ENCODE measurements at places on chromosomes 3 and 15.
A peak's percentile ranks its signal among the peaks of the same experiment; 100 is the strongest.

DNA sequence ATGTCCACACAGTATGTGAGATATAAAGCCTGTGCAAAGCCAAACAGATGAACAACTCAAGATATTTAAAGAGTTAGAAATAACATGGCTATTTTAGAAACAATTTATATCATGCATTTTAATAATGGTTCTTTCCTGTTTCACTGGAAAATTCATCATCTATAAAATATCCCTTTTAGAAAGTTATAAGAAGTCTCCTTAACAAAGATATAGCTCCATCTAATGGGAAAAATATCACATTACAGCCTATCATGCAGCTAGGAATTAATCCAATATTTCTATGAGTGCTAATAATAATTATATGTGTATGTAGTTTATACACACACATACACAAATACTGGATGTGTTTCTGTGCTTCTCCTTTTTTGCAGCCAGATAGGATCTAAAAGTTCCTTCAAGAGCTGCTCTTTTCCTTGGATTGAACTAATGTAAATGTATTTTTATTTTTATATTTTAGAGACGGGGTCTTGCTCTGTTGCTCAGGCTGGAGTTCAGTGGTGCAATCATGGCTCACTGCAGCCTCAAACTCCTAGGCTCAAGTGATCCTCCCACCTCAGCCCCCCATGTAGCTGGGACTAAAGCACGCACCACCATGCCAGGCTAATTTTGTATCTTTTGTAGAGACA, 21.6 kb downstream of the RPL22L1 start:
- no peak for DNase-seq

GRCh38 chr15:101637516-101637915, 14.7 kb downstream of the TM2D3 start:
- no peak for DNase-seq

GRCh38 chr3:124207077-124207476, 215.2 kb upstream of the ROPN1 start:
- no peak for DNase-seq

DNA sequence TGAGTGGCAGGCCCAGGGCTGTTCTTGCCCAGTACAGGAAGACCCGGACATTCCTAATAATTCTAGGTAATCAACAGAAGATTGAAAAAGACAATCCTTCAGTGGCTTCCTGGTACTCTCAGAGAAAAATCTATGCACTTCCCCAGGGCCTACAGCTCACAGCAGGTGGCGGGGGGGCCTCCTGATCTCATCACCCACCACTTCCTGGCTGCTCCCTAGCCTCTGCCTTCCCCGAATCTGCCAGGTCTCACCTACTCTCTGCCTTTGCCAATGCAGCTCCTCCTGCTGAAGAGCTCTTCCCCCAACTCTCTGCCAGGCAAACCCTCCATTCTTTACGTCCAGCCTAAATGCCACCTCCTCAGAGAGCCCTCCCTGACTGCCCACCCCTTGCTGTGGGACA, 37.5 kb downstream of the EHD4 start:
- no peak for DNase-seq

GRCh38 chr3:48897460-48898376, 964 bp downstream of the SLC25A20 start:
- DNase-seq: peak; percentile 16

- no peak for DNase-seq
These were observed 90.2 kb downstream of the SETD2 start for GRCh38 chr3:47073685-47074084.

- DNase-seq: no peak
These were observed 269.2 kb upstream of the AZI2 start for GRCh38 chr3:28617821-28618220.

DNA sequence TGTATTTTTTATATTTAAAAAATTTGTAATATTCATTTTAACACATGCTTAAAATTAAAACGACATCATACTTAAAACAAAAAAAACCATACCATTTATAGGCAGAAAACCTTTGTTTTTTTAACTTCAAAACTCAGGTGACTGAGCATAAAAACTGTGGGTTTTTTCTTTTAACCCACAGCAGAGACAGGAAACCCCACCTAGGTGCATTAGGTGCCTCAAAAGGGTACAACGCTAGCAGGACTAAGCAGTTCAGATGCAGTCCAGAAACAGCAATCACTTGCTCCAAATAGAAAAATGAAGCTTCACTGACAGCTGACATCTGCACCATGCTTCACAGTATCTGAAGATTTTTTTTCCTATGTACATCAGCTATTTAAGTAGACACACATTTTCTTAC, 52.3 kb downstream of the GLB1 start:
- no peak for DNase-seq

GRCh38 chr3:78601249-78601648, 1166.5 kb downstream of the ROBO1 start:
- no peak for DNase-seq

GRCh38 chr15:63086947-63087346, 34.7 kb upstream of the LACTB start:
- DNase-seq: no peak

DNA sequence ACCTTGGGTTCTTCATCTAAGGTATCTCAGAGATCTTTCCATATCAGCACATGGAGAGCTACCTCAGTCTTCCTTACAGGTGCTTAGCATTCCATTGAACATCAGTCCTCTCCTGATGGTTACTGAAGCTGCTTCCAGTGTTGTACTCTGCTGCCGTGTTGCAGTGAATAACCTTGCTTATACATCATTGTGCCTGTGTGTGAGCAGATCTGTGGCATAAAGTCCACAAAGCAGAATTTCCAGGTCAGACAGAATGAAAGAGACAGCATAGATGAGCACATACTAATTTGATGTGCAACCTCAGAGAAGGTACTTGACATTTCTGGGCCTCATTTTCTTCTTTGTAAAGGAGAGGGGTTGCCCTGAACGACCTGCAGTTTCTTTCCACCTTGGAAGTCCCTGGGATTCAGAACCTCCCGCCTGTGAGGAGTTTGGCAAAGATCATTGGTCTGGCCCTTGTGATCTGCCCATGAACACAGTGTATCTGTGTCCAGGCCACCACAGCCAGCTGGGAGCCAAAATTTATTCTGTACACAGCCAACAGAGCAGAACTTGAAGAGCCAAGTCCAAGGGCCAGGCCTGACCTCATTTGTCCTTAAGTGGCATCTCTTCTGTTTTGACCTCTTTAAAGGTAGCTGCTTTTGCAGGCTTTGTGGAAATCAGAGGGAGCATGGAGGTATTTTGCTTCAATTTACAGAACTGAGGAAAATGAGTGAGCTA, 57.2 kb upstream of the SLC7A14 start:
- no peak for DNase-seq

DNA sequence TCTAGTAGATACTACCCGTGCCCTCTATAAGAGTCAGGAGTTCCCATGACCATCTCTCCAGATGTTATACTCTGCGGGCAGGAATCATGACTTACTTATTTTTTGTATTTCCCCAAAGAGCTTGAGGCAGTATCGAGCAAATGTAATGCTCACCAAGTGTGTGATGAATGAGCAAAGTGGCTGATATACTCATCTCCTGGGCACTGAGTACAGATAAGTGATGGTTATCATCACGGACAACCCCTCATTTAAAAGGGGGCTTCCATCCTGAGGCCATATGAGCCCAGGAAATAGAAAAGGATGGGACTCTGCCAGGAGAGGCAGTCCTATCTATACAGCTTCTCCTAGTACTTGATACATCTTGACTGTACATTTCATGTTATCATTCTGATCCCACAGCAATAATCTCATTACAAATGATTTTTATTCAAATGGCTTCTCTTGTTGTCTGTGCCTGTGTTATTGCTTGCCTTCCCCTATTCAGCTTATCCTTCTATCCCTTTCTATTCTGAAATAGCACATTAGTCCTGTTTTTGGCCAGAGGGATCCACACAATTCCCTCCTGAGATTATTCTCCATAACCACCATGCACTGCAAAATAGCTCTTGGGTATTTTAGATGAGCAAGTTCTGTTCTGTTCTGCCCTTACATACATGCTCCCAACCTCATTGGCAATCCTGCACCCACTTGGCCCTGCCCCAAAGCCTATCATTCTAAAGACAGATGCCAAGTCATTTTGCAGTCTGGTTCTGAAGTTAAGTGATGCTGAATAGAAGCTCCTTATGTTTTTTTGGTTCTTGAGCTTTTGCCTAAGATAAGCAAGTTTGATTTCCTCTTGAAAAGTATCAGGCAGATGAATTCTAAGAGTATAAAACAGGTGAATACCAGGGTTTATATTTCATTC, 48.0 kb upstream of the MRPL3 start:
- no peak for DNase-seq

DNA sequence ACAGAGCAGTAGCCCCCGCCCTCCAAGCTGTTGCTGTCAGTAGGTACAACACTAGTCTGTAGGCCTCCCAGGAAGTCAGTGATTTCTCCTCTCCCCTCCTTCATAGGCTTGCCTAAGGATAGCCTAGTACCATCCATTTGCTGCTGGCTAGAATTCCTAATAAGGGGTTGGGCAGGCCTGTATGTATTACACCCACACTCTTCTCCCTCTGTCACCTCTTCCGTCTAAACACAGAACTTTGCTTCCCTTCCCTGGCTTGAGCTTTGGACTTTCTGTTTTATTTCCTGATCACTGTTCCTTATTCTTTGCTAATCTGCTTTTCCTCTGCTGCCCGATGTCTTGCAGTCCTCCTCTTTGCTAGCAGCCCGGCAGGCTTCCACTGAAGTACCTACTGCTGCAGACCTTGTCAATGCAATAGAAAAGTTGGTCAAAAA, 93.4 kb upstream of the UMPS start:
- no peak for DNase-seq

DNA sequence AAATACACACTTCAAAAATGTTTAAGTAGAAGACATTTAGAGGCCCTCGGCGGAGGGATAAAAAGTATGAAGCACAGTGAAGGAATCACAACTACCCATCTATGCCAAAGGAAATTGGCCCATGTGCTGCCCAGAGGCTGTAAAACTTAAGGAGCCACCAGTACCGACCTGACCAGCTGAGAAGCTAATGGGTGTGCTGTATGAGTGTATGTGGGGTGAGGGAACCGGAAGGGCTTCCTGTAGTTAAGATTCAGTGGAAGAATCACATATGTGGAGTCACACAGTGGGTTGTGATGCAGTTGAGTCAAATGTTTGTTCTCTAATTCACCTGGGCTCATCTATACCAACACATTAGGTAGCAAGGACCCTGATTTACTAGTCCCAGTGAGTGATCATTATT, 516.0 kb upstream of the IL12A start:
- DNase-seq: no peak

- no peak for DNase-seq
These were observed 41.1 kb upstream of the CSTA start for GRCh38 chr3:122283796-122284445.

DNA sequence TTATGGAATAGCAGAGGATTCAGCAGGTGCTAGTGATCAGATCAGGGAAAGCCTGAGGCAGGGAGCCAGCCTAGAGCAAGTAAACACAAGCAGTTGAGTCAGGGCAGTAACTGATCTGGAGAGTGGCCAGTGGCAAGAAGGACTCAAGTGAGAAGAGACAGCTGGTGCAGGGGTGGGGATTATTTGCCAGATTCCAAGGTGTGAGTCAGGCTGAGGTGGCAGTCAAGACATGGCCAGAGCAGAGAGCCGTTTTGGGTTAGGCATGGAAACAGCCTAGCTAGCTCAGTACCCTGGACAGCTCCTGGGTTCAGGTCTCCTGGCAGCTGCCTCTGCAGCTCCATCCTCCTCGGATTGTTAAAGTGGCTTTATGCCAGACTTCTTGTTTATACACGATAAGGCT, 281.9 kb upstream of the ONECUT1 start:
- peak; percentile 67 for DNase-seq

GRCh38 chr3:14377838-14378169, 24.6 kb upstream of the SLC6A6 start:
- DNase-seq: no peak

- no peak for DNase-seq
These were observed 6.2 kb downstream of the ZXDC start for GRCh38 chr3:126469479-126469878.

DNA sequence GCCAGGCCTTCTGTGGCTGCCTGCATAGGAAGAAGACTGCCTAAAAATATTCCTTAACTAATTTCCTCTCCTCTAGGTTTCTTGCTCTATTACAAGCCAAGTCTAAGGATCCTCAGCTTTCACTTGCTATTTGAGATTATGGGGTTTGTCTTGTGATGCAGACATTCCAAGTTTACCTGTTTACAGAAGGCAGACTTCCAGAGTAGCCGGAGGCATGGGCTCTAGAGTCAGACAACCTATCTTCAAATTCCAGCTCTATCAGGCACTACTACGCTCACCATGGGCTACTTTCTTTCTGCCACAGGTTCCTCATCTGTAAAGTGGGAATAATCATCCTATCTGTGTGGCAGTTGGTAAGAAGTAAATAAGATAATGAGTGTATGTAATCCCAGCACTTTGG, 95.6 kb upstream of the BCL6 start:
- DNase-seq: peak; percentile 37

DNA sequence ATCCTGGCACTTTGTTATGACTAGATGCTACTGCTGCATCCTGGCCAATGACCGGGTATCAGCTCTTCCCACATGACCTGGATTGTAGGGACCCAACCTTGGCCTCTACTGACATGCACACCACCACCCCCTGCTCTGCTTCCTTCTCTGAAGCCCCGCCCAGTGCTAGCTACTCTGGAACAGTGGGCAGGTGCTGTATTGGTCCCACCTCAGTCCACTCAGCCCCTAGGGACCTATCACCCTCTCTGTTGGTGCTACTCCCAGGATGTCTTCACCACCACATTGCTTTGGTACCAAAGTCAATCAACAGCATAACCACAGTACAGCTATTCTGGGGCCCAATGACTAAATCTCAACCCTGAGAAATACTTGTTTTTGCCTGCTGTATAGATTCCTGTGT, 170.2 kb upstream of the PRICKLE2 start:
- no peak for DNase-seq

DNA sequence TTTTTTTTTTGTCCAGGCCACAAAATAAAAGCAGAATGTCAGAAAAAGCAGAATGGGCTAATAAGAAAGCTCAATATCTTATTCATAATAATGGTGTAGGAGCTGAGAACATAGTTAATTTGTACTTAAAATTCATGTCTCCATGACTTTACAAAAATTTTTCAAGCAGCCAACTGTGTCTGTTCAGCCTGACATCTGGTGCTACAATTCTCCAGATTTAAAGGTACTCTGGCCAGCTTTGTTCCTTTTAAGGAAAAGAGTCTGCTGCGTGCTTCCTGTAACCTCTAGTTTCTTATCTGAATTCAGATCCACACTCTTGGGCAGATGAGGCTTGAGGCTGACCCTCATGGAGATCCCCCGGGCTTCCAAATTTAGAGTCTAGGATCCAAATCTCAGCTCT, 8.7 kb upstream of the RFX7 start:
- DNase-seq: no peak

DNA sequence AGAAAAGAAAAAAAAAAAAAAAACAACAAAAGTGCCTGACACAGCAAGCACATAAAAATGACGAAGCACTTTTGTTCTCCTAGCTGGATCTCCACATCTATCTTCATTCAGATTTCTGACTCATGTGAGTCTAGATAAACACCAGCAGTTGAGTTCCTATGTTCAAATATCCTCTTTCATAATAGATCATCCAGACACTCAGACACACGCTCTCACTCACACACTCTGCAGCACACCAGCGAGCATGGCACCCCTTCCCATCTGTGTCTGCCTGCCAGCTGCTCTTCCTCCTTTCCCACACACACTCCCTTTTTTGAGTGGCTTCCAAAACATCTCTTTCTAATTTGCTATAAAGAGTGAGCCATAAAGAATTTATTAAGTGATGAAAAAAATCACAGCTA, 19.8 kb upstream of the CELF6 start:
- DNase-seq: no peak

All from ELF-1 (cell line).